ENCODE measurements at places on chromosomes 11 and 22.
A peak's percentile ranks its signal among the peaks of the same experiment; 100 is the strongest.

DNA sequence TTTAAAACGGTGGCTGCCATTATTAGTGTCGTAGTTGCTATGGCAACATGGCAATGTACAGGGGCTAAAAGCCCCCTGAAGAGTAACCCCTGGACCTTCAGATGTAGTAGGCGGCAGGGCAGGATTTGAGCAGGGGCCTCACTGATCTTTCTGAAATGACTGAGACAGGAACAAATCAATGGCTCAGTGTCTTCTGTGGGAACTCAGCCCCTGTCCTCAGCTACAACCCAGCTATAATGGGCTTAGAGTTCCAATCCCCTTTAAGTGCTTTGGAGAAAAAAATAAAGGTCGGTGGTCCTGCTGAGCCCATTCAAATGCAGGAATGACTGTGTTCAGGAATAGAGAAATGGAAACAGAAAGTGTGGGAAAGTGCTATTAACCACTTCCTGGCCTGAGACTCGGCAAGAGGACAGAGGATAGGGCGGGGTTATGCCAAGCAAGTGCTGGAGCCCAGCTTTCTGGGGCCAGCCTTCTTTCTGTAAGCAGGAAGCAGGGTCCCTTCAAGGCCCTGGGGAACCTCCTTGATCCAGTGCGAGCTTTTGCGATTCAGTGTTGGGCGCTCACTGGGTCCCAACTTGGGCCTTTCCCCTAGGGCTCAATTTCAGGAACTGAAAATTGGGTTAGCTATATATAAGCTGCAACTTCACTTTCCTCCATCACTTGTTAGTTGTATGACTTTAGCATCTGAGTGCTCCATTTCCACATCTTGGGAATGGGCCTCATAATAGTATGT is 6.1 kb upstream of the CD82 start:
- no peak for DNase-seq

DNA sequence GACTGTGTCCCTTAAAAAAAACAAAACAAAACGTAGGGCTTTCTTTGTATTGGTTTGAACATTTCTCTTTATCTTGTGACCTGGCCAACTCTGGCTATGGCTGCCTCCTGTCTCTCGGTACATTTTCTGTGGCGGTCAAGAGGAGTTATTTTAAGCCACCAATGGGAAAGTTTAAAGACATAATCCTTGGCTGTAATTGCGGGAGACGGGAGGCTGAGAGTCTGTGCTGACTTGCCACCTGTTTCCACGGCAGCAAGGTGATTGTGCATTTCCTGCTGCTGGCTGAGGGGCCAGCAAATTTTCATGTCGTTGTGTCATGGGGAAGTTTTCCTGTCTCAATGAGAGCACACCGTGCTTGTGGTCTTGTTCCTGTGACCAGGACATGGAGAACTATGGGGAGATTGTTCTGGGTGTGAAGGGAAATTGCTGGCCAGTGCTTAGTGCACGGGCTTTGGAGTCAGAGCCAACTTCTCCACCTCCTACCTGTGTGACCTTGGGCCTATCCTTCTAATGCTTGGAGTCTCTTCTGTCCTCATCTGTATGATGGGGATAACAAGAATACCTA is 11.0 kb downstream of the PTPRJ start:
- DNase-seq = no peak

DNA sequence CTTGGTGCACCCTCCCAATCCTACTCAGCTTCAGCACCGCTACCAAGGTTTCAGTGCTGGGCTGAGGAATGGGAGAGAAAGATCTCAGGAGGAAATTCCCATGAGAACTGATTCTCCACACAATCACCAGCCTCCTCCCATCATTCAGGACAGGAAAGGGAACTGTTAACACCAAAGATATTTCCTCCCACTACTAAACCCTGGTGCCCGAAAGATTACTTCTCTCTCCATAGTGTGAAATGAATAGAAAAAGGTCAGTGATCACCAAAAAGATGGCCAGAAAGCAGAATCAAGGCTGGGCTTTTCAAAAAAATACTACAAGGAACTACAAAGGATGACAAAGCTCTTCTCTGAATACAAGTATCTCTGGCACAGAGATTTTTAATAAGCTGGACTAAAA is 26.1 kb downstream of the TCIRG1 start:
- no peak for DNase-seq

DNA sequence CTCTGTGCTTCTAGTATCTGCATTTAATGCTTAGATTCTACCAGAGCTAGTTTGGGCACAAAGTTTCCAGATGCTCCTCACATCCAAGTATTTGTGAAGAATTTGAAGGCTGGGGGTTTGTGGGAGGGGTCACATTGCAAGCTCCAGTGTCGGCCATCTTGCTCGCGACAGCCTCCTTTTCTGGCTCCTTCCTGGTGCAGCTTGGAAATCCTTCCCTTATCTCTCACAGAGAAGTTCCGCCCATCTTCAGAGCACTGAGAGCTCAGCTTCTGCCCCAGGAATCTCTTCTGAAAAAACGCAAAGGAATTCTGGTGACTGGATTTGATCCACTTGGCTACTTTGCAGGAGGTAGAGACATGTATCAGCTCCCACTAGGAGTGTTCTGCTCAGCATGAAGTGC is 497.5 kb downstream of the TBC1D22A start:
- no peak for DNase-seq

GRCh38 chr11:45412051-45412471 is 125.9 kb upstream of the SYT13 start:
- DNase-seq = no peak

GRCh38 chr11:2482745-2483144 is 37.9 kb downstream of the KCNQ1 start:
- no peak for DNase-seq

GRCh38 chr22:49137206-49137840 is 690.4 kb downstream of the BRD1 start:
- no peak for DNase-seq

GRCh38 chr22:45069925-45070324 is 60.1 kb upstream of the PHF21B start:
- peak; percentile 12 for DNase-seq

DNA sequence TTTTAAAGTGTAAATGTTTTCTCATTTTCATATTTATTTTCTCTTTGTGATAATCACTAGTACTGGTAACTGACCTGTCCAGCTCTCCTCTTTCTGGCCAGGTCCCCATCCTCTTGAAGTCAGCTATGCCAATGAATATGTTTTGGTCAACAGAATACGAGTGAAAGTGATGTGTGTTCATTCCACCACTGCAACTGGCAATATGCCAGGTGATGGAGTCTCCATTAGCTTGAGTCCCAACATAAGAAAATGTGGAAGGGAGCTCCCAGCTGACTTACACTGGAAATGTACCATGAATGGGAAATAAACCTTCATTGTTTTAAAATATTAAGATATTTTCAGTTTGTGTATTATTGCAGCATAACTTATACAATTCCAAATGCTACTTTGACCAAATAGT is 75.8 kb downstream of the CCDC34 start:
- DNase-seq = no peak

- no peak for DNase-seq
Measured at GRCh38 chr22:32480238-32480637, 5.6 kb downstream of the FBXO7 start.

GRCh38 chr11:57392066-57392762 is 1.8 kb upstream of the PRG2 start:
- no peak for DNase-seq

DNA sequence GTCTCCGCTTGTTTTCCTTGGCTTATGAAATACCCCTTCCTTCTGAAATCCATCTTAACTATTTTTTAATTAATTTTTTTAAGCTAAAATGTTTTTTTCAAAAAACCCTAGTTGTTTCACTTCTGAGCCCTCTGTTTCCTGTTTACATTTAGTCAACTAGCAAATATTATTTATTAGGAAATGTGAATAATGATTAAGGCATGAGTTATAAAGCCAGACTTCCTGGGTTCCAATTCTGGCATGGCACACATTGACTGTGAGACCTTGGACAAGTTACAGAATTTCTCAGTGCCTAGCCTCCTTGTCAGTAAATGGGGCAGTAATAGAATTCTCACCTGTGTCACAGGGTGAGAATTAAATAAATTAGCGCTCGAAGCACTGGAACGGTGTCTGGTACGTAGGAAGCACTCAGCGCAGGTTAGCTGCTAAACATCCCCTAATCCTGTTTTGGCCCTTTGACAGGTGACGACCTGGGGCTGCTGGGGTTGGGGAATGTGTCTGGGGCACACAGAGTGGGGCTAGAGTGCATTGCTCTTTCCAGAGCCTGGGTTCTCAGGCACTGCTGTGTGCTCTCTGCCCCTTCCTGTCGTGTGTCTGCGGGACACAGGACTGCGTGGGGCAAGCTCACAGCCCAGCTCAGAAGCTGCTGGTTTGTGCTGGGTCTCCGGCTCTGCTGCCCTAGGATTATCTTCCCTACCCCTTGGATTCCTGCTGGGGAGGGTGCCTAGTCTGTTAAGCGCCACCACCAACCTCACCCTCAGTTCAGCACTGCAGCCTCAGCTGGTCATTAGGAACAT is 13.1 kb downstream of the PANX1 start:
- no peak for DNase-seq

GRCh38 chr11:119650251-119650650 is 78.7 kb downstream of the NECTIN1 start:
- DNase-seq = no peak

- no peak for DNase-seq
Measured at GRCh38 chr11:124511745-124512144, 31.7 kb downstream of the OR8B12 start.

- peak; percentile 1 for DNase-seq
Measured at GRCh38 chr11:35619116-35619854, 1.0 kb downstream of the FJX1 start.

- DNase-seq = peak; percentile 73
Measured at GRCh38 chr22:42661985-42662831, 13.0 kb upstream of the CYB5R3 start.

DNA sequence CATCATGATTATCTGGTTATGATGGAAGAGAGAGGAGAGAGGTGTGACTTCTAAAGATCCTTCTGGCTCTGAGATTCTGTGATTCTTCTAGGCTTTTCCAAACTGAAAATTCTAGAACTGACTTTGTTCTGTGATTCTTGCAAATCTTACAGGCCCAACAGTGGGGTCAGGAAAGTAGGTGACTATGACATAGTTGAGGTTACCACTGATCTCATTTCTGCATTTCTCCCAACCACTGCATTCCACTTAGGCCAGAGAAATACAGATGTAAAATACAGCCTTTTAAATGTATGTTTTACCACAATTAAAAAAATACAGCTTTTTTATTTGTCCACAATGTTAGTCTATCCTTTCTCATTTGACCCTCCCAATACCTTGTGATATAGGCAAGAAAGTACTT is 83.7 kb downstream of the STIM1 start:
- DNase-seq = no peak

GRCh38 chr11:132692891-132693290 is 839.4 kb downstream of the OPCML start:
- DNase-seq = no peak

GRCh38 chr22:21104126-21104691 is 58.5 kb downstream of the LRRC74B start:
- DNase-seq = no peak

GRCh38 chr22:24697172-24697571 is 77.3 kb downstream of the PIWIL3 start:
- no peak for DNase-seq

- no peak for DNase-seq
Measured at GRCh38 chr22:37302674-37303555, 20.6 kb downstream of the CYTH4 start.

- no peak for DNase-seq
Measured at GRCh38 chr11:28797536-28797935, 689.3 kb downstream of the METTL15 start.

- no peak for DNase-seq
Measured at GRCh38 chr22:49979587-49980264, 19.2 kb downstream of the PIM3 start.

All from activated CD4-positive, alpha-beta T cell treated with anti-CD3 and anti-CD28 coated beads, Interleukin-2, amount 50 U/mL, for 24 hours (primary cell).